ENCODE measurements at places on chromosomes 7 and 10. TPM values are rescaled to one million over a fixed set of nuclear protein-coding genes. Genes with fewer than 3 reads are reported as not detected.

CALHM3 gene
- total RNA-seq = not detected

IGFBP3 gene
- total RNA-seq = 4.2 TPM

GRCh38 chr7:17422966-17423365, 124.5 kb downstream of the AHR start:
- no peak for DNase-seq

SRRM3 gene
- 6.7 TPM for total RNA-seq

CUTC gene
- total RNA-seq = 9.0 TPM

HKDC1 gene
- total RNA-seq = 2.3 TPM

DNA sequence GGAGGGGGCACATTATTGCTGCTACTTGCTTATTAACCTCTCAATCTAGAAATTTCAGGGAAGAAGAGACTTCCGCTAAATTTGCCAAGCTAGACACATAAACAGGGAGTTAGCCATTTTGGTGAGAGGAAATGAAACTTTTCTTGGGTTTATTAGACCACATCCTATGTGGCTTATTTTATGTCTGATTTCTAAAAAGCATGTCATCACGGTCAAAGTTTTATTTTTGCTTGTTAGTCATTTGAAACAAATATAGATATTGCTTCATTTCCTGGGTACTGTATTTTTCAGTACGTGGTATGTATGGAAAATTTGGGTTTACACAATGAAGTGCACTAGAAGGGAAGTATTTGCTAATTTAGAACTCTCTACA, 144.1 kb downstream of the TCF7L2 start:
- no peak for DNase-seq

GRCh38 chr10:6473901-6474370, 106.1 kb downstream of the PRKCQ start:
- DNase-seq = no peak

GRCh38 chr7:101753316-101753715, 64.1 kb upstream of the CUX1 start:
- no peak for DNase-seq

DNA sequence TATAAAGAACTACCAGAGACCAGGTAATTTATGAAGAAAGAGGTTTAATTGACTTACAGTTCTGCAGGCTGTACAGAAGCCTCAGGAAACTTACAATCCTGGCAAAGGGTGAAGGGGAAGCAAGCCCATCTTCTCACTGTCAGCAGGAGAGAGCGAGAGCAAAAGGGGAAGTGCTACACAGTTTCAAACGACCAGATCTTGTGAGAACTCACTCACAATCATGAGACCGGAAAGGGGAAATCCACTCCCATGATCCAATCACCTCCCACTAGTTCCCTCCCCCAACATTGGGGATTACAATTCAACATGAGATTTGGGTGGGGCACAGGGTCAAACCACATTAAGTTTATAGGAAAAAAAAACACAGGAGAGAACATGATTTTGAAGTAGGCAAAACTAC, 222.1 kb upstream of the SHH start:
- no peak for DNase-seq

GALNT17 gene
- total RNA-seq = 13.3 TPM

GRCh38 chr7:19397911-19398310, 252.7 kb upstream of the FERD3L start:
- DNase-seq = no peak

PILRA gene
- total RNA-seq = 1.1 TPM

GRCh38 chr7:34364130-34364529, 293.9 kb upstream of the NPSR1 start:
- DNase-seq = no peak

ATOH7 gene
- total RNA-seq = 1.4 TPM

DNA sequence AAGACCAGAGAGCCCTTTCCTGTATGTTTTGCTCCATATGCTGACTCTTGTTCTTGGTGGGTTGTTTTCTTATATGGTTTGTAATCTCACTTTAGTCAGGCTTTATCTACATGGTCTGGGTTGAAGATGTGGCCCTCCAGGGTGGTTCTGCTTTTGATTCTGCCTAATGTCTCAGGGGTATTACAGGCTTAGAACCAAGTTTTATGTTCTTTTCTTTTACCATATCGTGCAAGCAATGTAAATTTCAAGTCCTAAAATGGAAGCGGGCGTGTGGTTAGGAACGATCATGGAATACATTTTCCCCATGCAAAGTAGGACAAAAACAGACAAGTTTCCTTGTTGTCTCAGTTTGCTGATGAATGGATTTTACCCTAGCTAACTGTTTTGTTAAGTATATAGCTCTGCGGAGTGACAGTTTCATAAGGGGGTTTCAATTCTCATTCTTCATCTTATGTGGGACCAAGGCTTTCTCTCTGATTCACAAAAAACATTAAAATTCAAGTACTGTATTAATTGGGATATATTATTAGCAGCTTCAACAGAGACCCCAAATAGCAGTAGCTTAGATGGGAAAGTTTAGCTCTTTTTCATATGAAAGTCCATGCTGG, 58.7 kb downstream of the MTURN start:
- no peak for DNase-seq

All from occipital lobe (tissue), 3 donors.